ENCODE measurements at places on chromosomes 7 and 10. TPM values are rescaled to one million over a fixed set of nuclear protein-coding genes. Genes with fewer than 3 reads are reported as not detected.

OIT3 gene
- not detected for total RNA-seq

TSPAN15 gene
- total RNA-seq: 2.1 TPM

GRCh38 chr10:69801434-69802315, at the start of gene COL13A1:
Gene COL13A1 (plus strand): TSS chr10:69801906. CDS start chr10:69802424, 518 bp downstream.
- DNase-seq: peak; percentile 85

DNA sequence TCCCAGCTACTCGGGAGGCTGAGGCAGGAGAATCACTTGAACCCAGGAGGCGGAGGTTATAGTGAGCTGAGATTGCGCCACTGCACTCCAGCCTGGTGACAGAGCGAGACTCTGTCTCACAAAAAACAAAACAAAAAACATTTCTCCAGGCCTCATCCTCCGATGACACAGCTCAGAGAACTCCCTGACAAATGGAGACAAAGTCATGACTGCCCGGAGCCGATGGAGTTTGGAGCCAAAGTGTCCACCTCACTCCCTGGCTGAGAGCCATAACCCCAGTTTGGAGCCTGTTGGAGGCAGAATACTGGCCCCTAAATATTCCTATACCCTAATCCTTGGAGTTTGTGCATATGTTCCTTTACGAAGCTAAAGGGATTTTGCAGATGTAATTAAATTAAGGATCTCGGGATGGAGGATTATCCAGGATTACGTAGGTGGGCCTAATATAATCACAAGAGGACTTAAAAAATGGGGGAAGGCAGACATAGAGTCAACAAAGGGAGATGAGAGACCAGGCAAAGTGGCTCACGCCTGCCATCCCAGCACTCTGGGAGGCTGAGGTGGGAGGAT, 22.7 kb downstream of the SSC4D start:
- no peak for DNase-seq

DNA sequence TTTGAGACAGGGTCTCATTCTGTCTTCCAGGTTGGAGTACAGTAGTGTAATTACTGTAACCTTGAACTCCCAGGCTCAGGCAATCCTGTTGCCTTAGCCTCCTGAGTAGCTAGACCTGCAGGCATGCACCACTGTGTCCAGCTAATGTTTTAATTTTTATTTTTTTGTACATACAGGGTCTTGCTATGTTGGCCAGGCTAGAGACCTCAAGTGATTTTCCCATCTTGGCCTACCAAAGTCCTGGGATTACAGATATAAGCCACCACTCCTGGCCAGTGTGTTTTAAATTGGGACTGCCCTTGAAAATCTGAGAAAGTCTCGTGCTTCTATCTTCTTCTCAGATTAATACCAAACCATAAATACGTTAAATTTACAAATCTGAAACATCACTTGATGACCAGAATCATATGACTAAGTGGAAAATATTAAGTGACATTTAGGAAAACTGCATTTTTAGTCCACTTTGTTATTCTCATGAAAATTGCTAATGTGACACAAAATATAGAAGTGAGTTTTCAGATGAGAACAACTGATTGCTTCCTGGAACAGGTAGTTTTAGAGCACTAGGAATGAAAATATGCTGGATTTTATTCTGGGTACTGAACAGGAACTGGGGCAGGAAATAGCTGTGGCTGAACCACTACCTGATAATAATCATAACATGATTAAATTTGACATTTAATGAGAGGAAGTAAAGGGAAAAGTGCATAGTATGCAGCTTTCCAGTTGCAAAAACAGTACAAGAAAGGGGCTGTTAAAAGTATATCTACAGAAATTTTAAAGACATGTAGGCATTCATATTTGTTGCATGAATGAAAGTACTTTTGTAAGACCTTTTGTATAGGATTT, 4.2 kb downstream of the PHTF2 start:
- DNase-seq: no peak

GRCh38 chr10:130466271-130466997, 330.2 kb downstream of the GLRX3 start:
- DNase-seq: no peak

DNA sequence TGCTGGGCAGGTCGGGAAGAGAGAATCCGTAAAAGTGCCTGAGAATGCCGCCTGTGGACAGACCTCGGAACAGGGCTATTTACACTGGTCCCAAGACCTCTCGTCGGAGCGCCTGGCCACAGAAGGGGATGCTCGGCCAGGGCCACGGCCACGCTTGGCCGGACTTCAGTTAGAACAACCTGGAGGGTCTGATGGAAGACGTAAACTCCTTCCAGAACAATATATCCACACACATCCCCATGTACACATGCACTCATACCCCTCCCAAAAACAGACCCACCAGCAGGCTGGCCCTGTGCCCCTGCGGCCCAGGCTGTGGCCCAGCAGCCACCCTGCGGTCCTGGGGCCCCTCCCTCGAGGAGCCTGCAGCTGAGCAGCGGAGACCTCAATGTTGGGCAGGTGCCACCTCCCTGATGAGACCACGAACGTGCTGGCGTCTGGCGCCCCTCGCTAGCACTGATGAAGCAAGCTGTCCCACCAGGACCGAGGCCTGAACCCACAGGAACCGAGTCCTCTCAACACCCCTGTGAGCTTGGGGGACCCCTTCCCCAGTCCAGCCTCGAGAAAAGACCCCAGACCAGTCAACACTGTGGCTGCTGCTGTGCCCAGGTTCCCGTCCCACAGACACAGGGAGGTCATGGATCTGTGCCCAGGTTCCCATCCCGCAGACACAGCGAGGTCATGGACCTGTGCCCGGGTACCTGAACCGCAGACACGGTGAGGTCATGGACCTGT, 8.9 kb downstream of the CFAP46 start:
- no peak for DNase-seq

DNA sequence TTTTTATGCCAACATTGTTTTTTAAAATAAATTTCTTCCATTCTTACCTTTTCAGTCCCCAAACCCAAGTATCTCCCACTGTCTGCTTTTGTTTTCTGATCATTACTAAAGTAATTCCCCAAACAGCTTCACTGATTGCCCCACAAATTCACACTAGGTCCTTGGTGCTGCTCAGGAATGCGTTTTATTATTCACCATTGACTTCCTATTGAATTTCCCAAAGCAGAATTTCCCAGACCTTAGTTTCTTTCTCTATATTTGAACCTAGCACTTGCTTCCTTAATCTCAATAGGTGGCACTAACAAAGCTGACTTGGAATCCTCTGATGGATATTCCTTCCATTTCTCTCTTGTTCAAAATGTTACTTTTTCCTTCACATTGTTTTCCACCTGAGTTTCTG, 52.2 kb downstream of the FZD1 start:
- DNase-seq: no peak

GRCh38 chr7:44153948-44154335, 12.8 kb upstream of the MYL7 start:
- DNase-seq: no peak

Data from A673 (cell line).